Fibroblast of skin of left biceps (primary cell): ENCODE measurements at places on chromosomes 2 and 18.
A peak's percentile ranks its signal among the peaks of the same experiment; 100 is the strongest.

DNA sequence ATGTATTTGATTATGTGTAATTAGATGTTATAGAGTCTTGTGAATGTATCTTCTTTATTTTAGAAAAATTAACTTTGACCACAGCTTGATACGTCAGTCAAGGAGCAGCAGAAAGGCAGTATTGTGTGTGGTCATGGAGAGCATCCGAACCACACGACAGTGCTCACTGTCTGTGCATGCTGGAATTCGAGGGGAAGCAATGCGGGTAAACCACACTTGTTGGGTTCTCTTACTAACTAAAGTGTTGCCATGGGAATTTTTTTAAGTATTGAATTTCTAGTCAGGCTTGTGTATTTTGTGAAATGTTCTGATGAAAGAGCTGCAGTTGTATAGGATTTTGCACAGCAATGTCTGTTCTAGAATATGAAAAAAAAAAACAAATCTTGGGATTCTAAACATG, 4.8 kb downstream of the PJVK start:
- DNase-seq: no peak

GRCh38 chr2:27977731-27978312, 87.3 kb downstream of the BABAM2 start:
- peak; percentile 87 for DNase-seq

- DNase-seq: no peak
Measured at GRCh38 chr18:64882896-64883295, 734.0 kb upstream of the LINC00305 start.

- DNase-seq: no peak
Measured at GRCh38 chr18:48109961-48110493, 179.6 kb upstream of the SMAD2 start.

GRCh38 chr18:48171490-48172188, 237.5 kb downstream of the ZBTB7C start:
- no peak for DNase-seq

DNA sequence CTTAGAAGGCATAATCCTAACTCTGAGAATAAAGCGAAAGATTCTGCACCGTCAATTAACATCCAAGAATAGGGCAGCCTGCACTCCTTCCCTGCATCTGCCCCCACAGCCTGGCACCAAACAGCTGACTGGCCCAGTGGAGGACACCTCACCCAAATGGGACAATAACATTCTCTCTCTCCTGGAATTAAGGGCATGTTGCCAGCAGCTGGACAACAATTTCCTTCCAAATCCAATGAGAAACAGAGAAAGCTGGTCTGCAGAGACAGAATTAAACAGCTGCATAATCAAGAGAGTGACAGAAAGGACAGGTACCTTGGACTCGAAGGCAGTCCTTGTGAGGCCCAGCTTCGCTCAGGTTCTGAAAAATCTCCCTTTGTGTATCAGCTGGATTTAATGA, 15.0 kb downstream of the COX7A2L start:
- no peak for DNase-seq

- no peak for DNase-seq
Measured at GRCh38 chr18:68991286-68991685, 193.4 kb downstream of the CCDC102B start.

DNA sequence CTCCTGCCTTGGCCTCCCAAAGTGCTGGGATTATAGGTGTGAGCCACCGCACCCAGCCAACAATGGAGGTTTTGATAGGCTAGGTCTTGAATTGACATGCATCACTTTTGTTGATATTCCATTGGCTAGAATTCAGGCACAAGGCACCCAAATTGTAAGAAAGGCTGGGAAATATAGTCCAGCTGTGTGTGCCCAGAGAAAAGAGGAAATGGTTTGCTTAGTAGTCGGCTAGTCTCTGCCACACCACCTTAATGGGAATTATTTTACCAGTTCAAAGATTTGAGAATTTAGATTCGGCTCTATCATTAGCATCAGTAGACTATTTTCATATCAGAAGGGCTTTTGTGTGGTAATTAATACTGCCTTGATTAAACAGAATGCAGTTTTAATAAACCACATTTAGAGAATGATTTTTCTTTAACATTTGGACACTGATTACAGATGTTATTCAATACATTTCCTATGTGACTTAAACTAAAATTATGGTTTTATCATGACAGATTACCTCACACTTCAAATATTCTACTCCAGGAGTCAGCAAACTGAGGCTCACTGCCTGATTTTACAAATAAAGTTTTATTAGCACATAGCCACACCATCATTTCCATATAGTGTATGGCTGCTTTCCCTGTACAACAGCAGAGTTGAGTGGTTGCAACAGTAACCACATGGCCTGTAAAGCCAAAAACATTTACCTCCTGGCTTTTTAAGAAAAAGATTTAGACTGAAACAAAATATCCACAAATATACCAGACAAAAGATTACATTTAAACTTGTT, 27.4 kb downstream of the DBI start:
- no peak for DNase-seq

GRCh38 chr2:154402213-154402612, 296.3 kb upstream of the KCNJ3 start:
- DNase-seq: peak; percentile 6

DNA sequence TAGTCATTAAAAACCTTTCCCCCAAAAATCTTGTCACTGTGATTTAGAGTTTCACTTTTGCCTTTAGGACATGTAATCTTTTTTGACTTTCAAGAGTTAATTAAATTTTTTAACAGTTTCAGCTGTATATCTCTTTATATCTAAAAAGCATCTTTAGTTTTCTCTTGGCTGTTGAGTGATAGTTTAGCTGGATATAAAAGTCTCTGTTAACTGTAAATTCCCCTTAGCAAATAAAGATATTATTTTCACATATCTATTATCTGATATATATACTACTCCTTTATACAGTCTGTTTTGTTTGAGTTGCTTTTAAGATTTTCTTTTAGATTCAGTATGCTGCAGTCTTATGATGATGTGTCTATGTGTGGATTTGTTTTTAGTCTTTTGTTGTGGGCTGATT, 98.9 kb upstream of the CNGA3 start:
- no peak for DNase-seq

DNA sequence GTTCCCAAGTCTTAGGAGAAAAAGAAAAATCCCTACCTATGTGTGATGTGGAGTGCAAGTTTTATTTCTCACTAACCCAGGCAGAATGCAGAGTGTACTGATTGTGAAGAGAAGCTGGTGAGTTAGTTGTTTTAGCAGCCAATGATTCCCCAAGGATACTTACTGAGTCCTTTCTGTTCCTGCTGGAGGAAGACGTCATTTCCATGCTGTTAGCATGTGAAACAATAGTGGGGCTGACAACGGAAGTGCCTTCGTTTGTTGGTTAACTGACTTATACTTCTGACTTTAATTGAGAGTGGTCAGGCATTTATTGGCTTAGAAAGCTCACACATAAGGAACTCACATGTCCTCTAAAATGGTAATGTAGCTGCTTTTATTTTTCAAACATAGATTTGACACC, 180.6 kb downstream of the MC4R start:
- DNase-seq: no peak

GRCh38 chr18:3266062-3266608, 4.2 kb downstream of the MYL12B start:
- DNase-seq: no peak

DNA sequence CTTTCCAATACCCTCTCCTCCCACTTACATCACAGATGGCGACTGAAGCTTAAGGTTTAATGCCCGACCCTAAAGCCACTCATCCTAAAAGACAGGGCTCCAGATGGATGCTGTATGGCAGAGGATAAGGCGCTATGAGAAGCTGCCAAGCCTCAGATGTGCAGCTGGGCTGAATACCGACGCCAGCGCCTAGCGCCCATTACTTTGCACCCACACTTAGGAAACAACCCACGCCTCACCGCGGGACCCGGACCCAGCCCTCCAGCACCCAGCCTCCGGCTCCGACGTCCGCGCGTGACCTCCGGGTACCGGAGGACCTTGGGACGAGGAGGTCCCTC, 335 bp downstream of the TRAK2 start:
- no peak for DNase-seq

DNA sequence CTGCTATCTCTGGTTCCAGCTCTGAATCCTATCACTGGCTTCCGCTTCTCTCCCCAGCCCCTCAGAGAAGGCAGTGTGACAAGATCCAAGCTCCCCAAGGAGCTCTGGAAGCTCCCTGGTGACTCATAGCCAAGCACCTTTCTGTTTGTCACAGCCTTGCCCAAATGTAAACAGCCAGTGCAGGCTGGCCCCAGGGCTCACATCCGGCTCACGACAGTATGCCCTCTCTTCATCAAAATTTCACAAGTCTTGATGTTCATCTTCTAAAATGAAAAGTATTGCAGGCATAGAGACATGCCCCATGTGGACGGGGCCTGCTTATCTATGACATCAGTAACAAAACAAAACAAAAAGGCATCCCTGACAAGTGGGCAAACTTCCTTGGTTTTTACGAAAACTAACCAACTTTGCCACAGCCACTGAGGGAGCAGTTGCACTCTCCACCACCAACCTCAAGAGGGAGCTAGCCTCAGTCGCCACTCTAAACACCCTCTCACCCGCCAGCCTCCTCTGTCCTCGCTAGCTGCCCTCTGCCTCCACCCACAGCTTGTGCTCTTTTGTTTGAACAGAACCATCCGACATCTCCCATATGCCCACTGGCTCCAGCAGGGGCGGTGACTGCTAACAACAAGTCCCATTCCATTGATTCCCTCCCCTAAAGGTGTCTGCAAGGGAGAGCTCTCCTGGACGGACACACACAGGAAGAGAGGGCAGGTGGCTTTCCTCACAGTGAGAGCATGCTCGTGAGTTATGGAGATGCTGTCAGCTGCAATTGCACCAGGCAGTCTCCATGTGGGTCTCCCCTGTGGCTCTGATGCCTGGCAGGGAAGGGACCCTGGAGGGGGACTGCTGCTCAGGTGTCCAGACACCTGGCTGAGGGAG, 71.0 kb upstream of the DAPL1 start:
- no peak for DNase-seq

GRCh38 chr2:208256192-208256782, 1.4 kb upstream of the IDH1 start:
- no peak for DNase-seq

GRCh38 chr2:88751768-88752167, 60.3 kb downstream of the RPIA start:
- no peak for DNase-seq
